Stimulated activated CD4-positive, alpha-beta T cell treated with anti-CD3 and anti-CD28 coated beads, Interleukin-2, amount 100 ng/mL, for 4 hours (primary cell): ENCODE measurements at places on chromosomes 12 and 14.

DNA sequence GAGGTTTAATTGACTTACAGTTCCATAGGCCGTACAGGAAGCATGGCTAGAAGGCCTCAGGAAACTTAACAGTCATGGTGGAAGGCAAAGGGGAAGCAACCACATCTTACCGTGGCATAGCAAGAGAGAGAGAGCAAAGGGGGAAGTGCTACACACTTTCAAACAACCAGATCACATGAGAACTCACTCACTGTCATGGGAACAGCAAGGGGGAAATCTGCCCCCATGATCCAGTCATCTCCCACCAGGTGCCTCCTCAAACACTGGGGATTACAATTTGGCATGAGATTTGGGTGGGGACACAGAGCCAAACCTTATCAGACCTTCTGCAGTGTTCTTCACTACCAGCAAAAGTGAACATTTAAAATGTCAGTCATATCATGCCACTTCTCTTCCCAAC is 58.9 kb downstream of the USP15 start:
- no peak for DNase-seq

DNA sequence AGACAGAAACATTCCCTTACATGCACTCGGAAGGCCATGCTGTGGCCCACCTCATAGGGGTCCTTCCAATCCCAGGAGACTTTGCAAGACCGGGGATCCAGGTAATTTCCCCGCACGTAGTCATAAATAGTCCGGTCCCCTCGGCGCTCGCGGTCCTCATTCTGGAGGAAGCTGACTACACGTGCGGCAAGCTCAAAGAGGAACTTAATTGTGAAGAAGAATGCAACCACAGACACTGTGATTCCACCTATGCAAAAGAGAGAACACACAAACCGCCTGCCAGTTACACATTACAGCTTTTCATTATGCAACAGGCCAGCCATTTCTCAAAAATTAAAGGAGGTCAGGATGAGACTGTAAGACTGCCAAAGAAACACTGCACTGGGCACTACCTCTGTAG is 28.4 kb downstream of the AREL1 start:
- DNase-seq = no peak

DNA sequence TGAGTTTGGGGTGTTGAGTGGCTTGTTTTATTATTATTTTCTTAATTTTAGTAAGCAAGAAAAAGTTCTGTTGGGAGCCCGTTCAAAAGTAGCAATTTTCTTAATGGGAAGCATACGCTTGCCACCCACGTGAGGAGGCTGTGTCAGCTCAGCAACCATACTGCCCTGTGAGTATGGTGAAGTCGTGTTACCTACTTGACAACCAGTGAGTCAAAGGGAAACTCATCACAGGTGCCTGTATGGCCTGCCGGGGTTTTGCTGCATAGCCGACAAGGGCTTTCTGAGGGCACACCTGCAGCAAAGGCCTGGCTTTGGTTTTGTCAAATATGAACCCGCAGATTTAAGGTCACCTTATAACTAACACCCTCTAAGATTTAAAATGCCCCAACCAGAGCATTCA is 31.1 kb downstream of the PITPNM2 start:
- DNase-seq = peak; percentile 47

DNA sequence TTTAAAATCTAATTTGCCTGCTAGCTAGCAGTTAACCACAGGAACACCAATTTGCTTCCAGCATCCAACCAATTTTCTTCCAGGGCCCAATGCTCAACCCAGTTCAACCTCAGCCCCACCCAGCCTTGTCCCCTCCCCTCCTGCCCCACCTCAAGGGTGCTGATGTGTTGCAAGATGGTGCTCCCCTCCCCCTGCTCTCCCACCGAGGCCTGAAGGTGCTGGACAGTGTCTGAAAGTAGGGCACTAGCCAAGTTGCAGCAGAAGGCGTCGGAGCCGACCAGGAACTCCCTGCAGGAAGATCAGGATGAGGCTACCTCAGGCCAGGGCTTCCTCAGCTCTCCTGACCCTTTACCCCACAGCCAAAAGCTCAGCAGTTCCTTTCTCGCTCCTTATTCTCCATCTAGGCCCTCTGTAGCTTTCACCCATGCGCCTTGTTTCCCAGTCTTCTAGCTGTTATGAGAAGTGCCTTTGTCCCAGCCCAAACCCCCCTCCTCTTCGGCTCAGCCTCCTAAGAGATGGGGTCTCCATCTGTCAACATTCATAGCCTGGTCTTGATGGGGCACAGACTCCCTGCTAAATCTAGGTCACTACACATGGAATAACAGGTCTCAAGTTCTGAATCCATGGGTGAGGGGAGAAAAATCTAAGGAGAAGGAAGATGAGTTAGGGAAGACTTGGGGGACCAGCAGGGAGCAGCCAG is 3.6 kb downstream of the STAT6 start:
- no peak for DNase-seq

- DNase-seq = no peak
Measured at GRCh38 chr12:63353559-63353958, 202.6 kb upstream of the AVPR1A start.

GRCh38 chr12:59698600-59698999 is 102.8 kb downstream of the SLC16A7 start:
- no peak for DNase-seq

DNA sequence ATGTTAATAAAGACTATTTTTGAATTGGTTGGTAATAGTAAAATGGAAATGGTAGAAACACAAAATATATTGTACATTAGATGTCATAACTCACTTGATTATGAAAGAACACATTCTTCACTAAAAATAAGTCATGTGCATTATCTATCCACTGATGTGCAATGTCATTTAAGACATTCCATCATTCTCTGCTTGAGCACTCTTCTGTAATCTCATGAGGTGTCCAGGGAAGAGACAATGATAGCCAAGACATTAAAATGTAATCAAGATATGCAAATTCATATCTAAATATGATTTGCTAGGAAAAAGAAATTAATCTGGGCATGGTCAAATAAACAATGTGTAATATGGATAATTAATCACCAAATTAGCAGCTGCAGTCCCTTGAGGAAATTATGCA is 422.5 kb downstream of the BTG1 start:
- DNase-seq = no peak

DNA sequence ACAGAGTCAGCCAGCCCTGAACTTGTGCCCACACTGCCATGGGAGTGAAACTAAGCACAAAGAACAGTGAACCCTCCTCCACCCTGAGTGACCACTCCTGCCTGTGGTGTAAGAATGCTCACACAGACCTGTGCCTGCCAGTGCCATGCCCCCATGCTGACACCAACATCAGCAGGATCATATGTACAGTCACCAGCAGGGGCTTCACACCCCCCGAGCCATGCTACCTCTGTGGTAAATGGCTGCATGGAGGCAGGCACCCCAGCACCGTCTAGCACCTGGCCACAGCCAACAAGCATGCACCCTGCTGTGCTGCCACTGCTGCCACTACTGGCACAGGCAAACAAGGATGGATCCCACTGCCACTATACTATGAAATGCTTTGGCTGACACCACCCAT is 344.4 kb upstream of the CCDC196 start:
- DNase-seq = no peak

GRCh38 chr12:28253161-28253641 is 62.9 kb downstream of the CCDC91 start:
- DNase-seq = peak; percentile 8

DNA sequence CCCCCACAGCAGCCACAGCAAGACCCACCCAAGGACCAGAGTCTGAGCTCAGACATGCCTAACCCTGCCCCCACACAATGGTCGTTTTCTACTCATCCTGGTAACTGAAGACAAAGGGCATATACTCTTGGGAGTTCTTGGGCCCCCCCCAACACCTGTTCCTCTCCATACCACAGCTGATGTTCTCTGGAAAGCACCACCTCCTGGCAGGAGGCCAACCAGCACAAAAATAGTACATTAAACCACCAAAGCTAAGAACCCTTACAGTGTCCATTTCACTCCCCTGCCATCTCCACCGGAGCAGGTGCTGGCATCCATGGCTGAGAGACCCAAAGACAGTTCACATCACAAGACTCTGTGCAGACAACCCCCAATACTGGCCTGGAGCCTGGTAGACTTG is 80.6 kb upstream of the DAAM1 start:
- no peak for DNase-seq

GRCh38 chr12:91178781-91179180 is 3.8 kb downstream of the DCN start:
- no peak for DNase-seq

GRCh38 chr14:103848175-103849077 is 1.1 kb upstream of the PPP1R13B start:
- no peak for DNase-seq

- DNase-seq = no peak
Measured at GRCh38 chr12:85558684-85559083, 277.5 kb downstream of the RASSF9 start.

DNA sequence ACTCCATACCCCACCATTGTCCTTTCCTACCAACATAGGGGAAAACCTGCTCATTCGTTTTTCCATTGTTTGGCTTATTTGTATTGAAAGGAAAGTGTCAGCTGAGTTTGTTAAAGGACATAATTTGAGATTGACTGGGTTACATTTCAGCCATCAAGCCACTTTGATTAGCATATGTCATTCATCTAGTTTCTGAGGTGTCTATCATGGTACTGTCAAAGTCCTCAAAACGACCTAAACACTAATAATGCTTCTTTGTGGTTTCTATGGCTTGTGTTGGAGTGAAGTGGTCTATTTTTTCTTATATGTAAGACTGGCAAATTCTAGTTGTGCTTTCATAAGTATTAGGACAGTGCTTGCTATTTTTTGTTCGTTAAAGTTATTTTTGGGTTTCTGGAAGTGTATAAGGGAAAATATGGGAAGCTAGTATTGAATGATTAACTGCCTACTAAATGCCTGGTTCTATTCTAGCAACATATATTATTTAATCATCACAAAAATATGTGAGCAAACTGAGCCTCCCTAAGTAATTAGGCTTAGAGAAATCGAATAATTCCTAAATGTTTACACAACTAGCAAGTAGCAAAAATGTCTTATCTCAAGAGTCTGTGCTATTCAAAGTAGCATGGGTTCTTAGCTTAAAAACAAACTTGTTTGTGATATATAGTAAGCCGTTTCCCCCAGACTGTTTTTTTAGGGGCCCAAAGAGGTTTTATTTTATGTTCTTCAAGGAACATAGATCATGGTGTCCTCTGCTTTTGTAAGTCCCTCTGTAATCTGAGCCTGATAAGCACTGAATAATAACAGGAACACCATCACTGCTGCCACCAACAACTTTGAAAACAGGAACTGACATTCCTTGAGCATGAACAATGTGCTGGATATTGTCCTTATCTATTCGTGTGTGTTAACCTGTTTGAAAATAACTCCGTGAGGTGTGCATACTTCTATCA is 67.1 kb downstream of the DERA start:
- DNase-seq = no peak

- no peak for DNase-seq
Measured at GRCh38 chr14:81868172-81868571, 334.5 kb upstream of the SEL1L start.

- DNase-seq = no peak
Measured at GRCh38 chr14:79197516-79197915, 1013.8 kb downstream of the DIO2 start.

DNA sequence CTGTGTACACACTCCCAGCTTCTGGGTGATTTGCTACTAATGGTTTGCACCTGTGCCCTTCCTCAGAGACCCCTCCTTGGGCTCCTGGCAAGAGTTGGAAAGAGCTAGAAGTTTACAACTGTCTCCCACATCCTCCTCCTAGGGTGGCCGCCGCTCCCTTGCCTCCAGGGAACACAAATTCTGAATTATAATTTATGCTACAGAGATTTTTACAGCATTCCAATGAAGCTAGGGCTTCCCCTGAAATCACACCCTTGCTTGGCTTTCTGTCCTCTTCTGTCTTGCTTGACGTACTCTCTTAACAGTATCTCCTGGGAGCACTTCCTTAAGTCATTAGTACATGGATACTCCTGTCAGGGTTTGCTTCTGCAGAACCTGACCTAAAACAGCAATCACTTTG is 180.2 kb downstream of the KCNA5 start:
- no peak for DNase-seq

DNA sequence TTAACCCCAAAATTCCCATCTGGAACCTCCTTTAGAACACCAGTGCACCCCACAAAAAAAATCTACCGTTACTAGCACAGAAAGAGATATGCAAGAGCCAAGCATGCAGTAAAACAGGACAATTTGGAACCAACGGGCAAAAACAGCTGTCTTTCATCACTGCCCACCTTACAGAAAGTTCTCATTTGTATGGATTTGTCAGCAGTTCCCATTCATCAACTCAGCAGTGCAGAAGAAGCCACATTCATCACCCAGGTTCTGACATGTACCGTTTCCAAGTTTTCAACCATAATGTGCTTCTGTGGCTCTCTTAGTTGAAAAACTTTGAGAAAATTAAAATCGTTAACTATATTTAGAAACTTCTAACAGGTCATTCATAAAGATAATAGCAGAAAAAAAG is 387.0 kb downstream of the RPS29 start:
- no peak for DNase-seq

- peak; percentile 59 for DNase-seq
Measured at GRCh38 chr14:23327947-23328744, 6.9 kb downstream of the PABPN1 start.

GRCh38 chr14:74653386-74654138 is 41.5 kb upstream of the LTBP2 start:
- DNase-seq = no peak

DNA sequence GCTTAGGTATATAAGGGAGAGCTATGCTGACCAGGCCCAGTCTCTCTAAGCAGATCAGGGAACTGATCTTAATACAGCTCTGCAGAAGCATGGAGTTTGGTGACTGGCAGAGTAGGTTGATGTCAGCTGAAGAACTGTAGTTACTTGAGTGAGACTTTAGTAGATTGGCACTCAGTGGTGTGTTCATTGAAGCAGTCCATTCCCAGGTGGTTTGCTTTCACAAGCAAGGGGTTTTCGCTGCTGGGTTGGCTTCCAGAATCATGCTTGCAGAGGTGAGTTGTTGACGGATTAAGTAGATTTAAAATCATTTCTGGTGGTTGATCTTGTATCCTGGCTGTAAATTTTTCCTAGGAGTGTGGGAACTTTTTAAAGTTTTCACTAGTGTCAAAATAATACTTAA is 6.5 kb upstream of the DHRS7 start:
- no peak for DNase-seq

DNA sequence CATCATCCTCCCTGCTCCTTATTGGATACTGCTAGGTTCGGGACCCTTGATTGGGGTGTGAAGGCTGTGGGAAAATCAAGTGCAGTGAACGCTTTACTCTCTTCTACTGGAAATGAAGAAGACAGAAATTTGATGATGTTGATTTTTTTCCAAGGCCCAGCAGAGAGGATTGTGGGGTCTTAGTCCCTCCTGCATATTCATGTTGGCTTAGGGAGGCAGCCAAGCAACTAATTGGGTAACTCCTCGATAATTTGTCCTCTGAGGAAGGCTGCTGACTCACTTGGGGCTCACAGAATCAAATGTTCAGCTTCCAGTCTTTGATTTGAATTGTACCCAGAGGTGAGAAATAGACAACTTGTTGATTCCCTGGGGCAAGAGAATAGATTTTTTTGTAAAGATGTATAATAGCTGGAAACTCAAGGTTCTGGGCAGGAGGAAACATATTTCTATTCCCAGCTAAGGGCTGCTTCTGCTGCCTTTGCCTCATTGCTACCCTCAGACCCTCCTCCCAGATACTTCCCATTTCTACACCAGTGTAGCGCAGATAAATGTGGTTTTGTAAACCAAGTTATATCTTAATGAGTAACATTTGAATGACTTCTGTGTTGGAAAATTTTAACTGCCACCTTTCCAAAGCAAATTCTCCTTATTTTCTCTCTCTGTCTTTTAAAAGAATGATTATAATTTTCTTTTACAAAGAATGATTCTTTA is 21.7 kb downstream of the NEUROD4 start:
- no peak for DNase-seq
